Stimulated activated CD4-positive, alpha-beta T cell treated with anti-CD3 and anti-CD28 coated beads, Interleukin-1b, Interleukin-23, amount 100 ng/mL, for 1 hour (primary cell): ENCODE measurements at places on chromosomes 7 and 10.
A peak's percentile ranks its signal among the peaks of the same experiment; 100 is the strongest.

DNA sequence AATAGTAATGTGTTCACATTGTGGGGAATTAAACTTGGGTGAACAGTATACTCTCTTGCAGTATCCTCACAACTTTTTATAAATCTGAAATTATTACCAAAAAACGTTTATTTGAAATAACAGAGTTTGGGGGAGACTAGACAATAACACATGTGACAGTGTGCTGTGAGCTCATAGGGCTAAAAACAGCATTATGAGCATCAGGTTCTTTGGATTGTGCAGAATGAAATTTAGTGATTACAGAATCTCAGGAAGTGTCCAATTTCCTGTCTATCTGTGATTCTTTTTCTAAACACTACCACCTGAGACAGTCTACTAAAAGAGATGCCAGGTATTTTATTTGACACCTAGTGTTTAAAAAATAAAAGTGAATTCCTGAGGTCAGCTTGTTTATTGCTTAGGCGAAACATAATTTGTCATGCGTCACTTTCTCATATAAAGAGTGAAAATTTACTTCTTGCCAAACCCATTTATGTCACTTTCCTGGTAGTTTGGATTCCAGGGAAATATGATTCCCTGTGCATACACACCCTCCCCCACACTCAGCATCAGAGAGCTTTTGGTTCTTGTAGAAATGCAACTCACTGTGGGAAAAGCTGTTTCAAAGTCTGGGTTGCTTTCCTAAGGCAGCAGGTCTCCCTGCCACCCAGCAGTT lies 71.2 kb downstream of the AOAH start:
- DNase-seq = no peak

DNA sequence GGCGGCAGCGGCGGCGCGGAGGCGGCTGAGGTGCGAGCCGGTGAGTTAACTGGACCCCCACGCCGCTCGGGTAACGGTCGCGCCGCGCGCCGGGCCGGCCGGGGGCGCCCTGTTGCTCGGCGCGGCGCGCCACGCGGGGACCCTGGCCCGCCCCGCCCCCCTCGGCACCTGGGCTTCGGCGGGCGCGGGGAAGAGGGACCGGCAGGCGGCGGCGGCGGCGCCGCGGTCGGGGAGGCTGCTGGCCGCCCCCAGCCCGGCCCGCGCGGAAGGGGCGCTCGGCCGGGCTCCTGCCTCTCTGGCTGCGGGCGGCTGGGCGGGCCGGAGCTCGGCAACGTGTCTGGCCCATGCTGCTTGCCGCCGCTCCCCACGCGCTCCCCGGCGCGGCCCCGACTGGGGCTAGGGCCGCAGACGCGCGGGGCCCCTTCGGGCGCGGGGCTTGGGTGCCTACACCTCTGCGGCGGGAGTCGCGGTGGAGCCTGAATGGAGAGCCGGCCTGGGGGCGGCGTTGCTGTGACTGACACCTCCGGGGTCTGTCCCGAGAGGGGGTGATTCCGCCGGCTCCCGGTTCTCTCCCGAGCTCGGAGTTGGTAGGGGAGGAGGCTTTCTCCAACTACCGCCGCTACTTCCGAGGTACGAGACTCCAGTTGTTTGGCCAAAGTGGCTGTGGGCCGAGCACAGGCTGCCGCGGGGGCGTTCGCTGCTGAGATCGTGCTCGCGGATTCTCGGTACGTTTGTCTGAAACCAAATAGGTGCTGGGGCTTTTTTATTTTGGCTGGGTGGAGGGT lies 494 bp downstream of the PALS2 start:
- peak; percentile 21 for DNase-seq

- DNase-seq = no peak
Observed at GRCh38 chr10:125060026-125060425, 100.3 kb downstream of the CTBP2 start.

GRCh38 chr10:86486856-86487255 lies 34.7 kb downstream of the WAPL start:
- no peak for DNase-seq

DNA sequence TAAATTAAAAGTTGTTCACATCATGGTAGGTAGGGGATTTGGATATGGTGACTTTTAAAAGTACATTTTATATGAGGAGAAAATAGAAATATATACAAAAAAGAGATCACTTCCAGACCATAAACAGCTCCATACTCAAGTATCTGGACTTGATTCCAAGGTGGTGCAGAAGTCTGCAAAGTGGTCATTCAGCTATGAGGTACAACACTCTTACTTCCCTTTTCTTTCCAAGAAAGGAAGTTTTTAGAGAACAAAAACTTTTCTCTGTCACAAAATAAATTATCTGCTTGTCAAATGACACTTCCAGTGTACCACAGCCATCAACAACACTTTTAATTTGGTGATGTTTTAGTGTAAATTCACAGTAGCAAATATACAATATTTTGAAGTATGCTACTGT lies 1013.5 kb downstream of the GATA3 start:
- no peak for DNase-seq

DNA sequence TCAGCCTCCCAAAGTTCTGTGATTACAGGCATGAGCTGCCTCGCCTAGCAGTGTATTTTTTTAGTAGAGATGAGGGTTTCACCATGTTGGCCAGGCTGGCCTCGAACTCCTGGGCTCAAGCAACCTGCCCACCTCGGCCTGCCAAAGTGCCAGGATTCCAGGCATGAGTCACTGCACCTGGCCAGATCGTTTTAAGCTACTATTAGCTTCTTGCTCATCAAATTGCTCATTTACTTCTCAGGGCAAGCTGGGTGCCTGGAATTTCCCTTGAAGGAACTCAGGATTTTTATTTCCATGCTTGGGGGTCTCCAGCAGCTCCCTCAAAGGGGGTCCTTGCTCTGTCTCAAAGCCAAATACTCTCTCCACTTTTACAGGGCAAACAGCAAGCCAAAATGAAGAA lies 798.0 kb upstream of the AUTS2 start:
- DNase-seq = no peak

DNA sequence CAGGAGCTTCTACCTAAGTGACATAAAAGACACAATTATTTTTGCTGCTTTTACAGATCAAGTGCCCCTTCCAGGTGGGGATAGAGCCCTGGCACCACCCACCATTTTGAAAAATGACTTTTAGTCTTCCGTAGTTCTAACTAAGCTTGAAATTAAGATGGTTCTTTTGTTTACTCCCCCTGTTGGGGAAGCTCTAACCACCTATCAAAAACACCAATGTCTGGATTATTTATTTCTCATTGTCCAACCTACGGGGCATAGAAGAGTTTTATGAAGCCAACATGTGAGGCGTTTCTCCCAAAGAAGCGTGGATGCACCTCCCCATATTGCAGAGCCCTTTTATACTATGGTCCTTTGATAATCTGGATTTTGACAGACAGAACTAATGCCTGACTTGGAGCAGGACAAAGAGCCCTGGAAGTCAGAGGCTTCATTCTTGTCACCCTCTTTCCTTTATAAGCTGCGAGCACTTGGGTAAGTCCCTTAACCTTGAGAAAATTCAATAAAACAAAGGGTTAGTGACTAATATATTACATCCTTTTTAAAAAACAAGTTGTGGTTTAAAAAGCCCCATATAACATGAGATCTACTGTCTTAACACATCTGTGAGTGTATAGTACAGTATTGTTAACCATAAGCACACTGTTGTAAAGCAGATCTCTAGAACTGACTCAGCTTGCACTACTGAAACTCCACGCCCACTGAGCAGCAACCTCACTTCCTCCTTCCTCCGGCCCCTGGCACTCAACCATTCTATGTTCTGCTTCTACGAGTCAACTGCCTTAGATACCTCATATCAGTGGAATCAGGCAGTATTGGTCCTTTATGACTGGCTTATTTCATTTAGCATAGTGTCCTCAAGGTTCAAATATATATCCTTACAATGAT lies 67.5 kb downstream of the ATXN7L1 start:
- peak; percentile 57 for DNase-seq

- DNase-seq = no peak
Observed at GRCh38 chr10:101780187-101780817, 2.9 kb downstream of the NPM3 start.

- DNase-seq = no peak
Observed at GRCh38 chr10:49309691-49310411, 10.9 kb downstream of the C10orf71 start.

DNA sequence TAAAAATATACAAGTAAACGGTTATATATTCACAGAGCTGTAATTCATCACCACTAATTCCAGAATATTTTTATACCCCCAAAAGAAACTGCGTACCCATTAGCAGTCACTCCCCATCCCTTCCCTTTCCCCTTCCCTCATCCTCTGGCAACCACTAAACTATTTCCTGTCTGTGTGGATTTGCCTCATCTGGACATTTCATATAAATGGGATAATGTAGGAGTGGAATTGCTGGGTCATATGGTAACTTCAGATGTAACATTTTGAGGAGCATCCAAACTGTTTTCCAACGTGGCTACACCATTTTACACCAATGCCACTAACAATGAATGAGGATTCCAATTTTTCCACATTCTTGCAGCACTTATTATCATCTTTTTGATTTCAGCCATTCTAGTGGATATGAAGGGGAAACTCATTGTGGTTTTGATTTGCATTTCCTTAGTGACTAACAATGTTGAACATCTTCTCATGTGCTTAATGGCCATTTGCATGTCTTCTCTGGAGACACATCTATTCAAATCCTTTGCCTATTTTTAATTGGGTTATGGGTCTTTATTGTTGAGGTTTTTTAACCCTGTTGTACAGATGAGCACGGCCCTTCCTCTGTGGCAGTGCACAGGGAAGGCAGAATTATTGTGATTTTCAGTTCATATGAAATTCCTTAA lies 79.2 kb downstream of the RBM20 start:
- DNase-seq = no peak

DNA sequence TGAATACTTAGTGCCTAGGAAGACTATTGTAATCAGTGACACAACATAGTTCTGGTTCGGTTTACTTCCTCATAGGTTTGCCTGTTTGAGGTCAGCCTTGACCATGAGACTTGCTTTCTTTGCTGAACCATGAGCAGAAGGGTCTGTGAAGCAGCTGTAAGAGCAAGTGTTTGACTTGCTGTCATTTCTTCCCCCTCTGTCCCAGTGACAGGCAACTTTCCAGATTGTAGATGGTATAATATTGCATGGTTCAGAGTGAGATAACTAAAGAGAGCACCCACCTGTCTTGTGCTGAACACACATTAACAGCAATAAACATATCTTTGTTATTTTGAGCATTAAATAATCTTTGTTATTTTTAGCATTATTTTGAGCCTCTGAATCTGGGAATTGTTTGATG lies 9.3 kb upstream of the RTKN2 start:
- no peak for DNase-seq

- no peak for DNase-seq
Observed at GRCh38 chr10:31770307-31770902, 158.2 kb downstream of the ARHGAP12 start.
